ENCODE measurements at places on chromosomes 7 and 10.

- no peak for DNase-seq
Measured at GRCh38 chr10:25758041-25758457, 176.0 kb upstream of the MYO3A start.

DNA sequence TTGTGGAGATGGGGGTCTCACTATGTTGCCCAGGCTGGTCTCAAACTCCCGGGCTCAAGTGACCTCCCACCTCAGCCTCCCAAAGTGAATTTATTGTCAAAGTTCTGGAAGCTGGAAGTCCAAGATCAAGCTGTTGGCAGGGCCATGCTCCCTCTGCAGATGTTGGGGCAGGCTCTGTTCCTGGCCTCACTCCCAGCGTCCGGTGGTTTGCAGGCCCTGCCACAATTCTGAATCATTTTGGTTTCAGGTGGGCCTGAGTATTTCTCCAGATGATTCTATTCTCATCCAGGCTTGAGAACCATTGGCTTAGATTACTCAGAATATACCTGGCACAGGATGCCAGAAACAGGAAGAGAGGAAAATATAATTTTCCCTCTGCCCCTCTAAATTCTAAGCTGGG is 737.4 kb downstream of the TNS3 start:
- DNase-seq, result no peak

DNA sequence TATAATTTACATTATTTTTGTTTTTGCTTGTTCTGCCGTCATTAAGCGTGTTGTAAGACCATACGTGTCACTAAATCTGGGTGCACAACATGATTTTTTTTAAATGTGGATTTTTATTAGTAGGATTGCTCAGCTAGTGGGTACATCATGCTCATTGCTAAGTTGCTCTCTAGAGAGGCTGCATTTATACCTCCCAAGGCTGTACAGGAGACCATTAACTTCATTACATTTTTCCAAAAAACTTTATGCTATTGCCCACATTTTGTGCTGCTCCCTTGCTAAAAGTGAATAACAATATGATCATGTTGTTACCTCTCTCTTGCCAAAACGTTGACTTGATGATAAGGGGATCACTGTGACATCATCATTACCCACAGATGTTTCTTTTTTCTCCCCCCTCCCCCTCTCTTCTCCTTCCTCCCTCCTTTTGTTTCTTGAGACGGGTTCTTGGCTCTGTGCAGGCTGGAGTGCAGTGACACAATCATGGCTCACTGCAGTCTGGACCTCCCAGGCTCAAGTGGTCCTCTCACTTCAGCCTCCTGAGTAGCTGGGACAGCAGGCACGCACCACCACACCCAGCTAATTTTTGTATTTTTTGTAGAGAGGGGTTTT is 65.1 kb downstream of the BMPR1A start:
- DNase-seq, result no peak

- no peak for DNase-seq
Measured at GRCh38 chr7:154868921-154869320, 134.0 kb downstream of the PAXIP1 start.

GRCh38 chr7:81036057-81036456 is 117.2 kb upstream of the SEMA3C start:
- no peak for DNase-seq

DNA sequence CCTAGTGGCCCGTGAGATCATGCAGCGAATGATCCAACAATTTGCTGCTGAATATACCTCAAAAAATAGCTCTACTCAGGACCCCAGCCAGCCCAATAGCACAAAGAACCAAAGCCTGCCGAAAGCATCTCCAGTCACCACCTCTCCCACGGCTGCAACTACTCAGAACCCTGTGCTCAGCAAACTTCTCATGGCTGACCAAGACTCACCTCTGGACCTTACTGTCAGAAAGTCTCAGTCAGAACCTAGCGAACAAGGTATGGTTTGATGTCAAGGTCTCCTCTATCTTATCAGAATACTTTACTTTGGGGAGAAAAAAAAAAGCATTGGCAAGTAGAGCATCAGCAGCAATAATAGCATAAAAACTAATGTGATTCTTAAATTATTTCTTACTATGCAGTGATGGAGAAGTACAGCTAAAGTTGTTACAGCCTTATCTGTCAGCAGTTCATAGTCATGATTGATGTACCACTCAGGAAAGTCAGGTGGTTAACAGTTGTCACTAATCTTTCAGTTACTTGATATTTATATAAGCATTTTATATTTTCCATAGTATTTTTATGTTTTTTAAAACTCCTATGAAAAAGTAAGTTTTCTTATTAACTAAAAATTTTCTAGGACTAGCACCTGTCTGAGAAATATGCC is 117.1 kb downstream of the LCOR start:
- no peak for DNase-seq

DNA sequence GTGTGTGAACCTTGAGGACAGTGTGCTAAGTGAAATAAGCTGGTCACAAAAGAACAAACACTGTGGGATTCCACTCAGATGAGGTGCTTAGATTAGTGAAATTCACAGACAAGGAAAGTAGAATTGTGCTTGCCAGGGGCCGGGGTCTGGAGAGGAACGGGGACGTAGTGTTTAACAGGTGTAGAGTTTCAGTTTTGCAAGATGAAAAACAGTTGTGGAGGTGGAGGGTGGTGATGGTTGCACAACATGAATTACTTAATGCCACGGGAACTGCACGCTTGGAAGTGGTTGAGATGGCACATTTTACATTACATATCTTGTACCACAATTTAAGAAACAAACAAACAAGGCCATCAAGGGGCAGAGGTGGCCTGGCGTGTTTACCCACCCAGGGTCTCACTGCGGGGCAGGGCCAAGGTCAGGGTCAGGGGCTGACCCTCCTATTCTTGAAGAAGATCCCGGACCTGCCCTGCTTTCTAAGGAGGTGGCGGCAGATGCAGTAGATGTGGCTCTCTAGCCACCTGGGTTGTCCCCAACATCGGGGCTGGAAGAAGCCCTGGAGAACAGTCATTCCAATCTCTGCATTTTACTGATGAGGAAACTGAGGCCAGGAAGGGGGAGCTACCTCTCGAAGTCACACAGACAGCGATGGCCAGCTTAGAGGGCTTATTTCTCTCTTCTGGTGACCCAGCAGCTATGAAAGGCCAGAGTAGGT is 91.5 kb upstream of the LRRC4 start:
- DNase-seq, result no peak

GRCh38 chr7:87600130-87601124 is at the start of gene ABCB1:
TSS of gene ABCB1 (minus strand) at chr7:87600884. CDS start at chr7:87600184, 700 bp downstream.
- peak; percentile 31 for DNase-seq

- DNase-seq, result peak; percentile 42
Measured at GRCh38 chr7:101410743-101411507, 48.2 kb downstream of the COL26A1 start.

GRCh38 chr7:23468526-23469149 is 1.7 kb downstream of the IGF2BP3 start:
- no peak for DNase-seq

DNA sequence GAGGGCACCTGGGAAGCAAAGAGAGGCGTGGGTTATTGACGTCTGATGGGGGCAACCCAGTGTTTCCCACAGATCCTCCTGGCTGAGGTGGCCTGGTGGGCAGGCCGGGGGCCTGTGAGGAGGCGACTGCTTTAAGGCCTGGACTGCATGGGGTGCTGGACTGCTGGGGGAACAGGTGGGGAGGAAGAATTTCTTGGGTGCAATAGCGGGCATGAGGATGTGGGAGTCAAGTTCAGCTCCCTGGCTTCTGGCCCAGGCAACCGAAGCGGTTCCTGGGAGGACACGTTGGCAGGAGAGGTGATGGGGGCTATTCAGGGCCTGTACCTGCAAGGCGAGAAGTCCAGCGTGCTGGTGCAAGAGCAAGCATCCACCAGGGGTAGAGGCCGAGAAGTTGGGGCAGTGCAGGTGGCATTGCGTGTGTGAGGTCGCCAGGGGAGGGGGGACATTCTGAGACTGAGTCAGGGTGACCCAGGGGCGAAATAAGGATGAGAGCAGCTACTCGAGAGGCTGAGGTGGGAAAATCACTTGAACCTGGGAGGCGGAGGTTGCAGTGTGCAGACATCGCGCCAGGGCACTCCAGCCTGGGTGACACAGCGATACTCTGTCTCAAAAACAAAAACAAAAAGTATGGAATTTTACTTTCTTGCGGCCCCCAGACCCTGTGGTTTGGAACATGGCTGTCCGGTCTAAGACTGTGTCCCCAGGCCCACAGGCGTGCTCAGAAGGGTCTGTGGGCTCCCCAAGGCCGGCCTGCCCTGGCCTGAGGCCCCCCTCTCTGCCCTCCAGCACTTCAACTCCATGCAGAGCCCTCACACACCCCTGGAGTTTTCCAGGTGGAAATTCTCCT is 53.6 kb upstream of the ELN start:
- DNase-seq, result peak; percentile 0

GRCh38 chr7:150417863-150418262 is 32.6 kb upstream of the GIMAP8 start:
- DNase-seq, result peak; percentile 9

GRCh38 chr7:31093282-31093681 is 41.2 kb downstream of the ADCYAP1R1 start:
- DNase-seq, result peak; percentile 11

- no peak for DNase-seq
Measured at GRCh38 chr10:110423650-110424049, 74.1 kb upstream of the DUSP5 start.

DNA sequence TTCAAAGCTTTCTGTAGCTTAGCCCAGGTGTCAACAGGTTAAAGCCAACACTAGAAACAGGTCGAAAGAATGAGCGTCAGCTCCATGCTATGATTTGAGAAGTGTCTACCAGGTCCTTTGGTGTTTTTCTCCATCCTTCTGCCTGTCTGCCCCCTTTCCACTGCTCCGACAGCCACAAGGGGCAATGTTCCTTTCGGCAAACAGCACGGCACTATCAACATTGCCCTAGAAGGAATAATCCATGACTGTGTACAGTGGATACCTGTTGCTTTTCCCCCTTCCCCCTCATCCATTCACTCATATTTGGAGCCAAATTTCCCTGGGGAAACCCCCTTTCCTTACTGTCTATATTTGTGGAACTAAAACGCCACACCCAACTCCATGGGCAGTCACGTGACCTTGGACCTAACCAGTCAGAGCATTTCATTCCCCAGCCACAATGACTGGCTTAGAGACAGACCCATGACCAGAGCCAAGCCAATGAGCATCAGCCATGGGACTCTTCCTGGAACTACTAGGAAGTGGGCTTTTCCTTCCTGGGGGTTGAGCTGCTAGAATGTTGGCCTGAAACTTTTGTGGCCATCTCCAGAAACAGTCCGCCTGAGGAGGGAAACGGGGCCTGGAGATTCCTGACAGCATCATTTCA is 51.5 kb downstream of the AFAP1L2 start:
- no peak for DNase-seq

GRCh38 chr10:5305374-5305773 is 59.4 kb upstream of the UCN3 start:
- DNase-seq, result no peak

GRCh38 chr10:98195120-98195519 is 60.7 kb downstream of the R3HCC1L start:
- DNase-seq, result no peak

DNA sequence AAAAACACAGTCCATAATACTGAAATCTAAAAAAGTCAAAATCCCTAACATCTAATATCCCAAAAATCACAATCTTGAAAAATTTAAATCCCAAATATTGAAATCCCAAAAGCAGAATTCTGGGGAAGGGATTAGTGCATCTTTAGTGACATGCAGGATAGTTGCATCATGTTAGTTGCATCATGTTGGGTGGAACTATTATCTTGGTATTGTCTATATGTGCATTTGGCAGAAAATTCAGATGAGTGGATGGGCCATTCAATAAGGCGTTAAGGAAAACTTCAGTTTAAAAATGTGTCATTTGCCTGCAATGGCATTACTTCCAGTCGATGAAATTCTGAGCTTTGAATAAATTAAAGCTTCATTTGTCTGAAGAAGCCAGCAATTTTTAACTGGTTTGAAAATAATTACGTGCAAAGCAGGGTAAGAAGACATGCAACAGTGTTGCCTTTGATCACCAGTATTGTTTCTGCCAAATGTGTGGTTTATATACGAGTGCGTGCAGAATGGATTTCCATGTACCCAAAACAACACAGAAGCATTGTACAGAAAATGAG is 221.4 kb upstream of the NFE2L3 start:
- DNase-seq, result no peak

GRCh38 chr7:101017064-101017777 is 2.7 kb upstream of the MUC17 start:
- peak; percentile 59 for DNase-seq

GRCh38 chr7:155458111-155458877 is at the start of gene EN2:
TSS of gene EN2 (plus strand) at chr7:155458129. CDS start at chr7:155458378, 249 bp downstream.
- no peak for DNase-seq
